ENCODE measurements at places on chromosomes 4 and X.

GRCh38 chrX:9558615-9559014, 93.8 kb downstream of the TBL1X start:
- no peaks in the 10 kb centered on the region for H3K4me1 ChIP-seq
- DNase-seq, result no peak
- H3K27ac ChIP-seq, result no peak overlapping the region
- no peaks in the 10 kb centered on the region for H3K36me3 ChIP-seq
- H3K27me3 ChIP-seq, result no peaks in the 10 kb centered on the region
- no peak overlapping the region for H3K4me3 ChIP-seq

DNA sequence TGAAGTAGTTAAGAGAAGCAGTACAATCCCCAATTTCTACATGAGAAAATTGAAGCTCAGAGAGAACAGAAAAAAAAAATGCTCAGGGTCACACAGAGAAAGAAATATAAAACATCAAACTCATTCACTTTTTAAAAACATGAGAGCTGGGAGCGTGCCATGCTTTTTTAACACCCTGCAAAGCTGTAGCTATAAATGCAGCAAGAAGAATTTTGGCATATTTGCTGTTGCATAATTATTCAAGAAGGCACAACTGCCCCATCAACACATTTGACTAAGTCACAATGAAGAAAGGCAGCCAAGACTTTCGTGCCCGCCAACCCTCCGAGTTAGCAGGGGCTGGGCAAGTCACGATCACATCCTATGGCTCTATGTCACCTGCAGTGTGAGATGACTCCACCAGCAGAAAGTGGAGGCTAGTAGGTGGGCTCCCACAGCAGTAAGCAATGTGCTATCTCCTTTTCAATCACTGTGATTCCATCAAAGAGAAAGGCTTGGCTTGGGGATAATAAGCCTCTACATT, 214.8 kb downstream of the DHX15 start:
- H3K36me3 ChIP-seq, result no peaks in the 10 kb centered on the region
- no peaks in the 10 kb centered on the region for H3K27me3 ChIP-seq
- DNase-seq, result no peak
- H3K4me1 ChIP-seq, result no peaks in the 10 kb centered on the region

DNA sequence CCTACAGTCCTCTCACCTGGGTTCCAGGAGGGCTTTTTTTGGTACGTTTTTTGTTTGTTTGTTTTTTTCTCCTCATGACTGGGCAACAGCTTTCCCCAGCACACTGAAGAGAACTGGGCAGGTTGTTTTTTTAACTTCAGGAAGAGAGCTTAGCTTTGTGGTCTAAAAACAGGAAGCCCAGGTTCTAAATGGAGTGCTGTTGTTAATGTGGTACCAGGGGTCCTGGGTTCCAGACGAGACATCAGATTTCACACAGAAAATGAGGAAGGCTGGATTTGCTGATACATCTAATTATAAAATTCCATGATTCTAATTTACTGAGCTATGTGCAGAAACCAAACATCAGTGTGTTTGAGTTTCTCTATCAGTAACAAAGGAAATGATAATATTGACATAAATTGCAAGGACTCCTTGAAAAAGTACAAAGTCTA, 4.2 kb downstream of the MYOZ2 start:
- no peaks in the 10 kb centered on the region for H3K27me3 ChIP-seq
- H3K27ac ChIP-seq, result no peak overlapping the region
- H3K4me1 ChIP-seq, result no peaks in the 10 kb centered on the region
- DNase-seq, result no peak
- no peak overlapping the region for H3K4me3 ChIP-seq

GRCh38 chr4:54545663-54546424, 111.9 kb upstream of the KIT start:
- H3K27ac ChIP-seq, result no peak overlapping the region
- H3K27me3 ChIP-seq, result no peaks in the 10 kb centered on the region

- DNase-seq, result no peak
- no peak overlapping the region for H3K27ac ChIP-seq
- peaks cover 2% of the 10 kb centered on the region for H3K36me3 ChIP-seq
- no peak overlapping the region for H3K4me3 ChIP-seq
- no peaks in the 10 kb centered on the region for H3K4me1 ChIP-seq
Observed at GRCh38 chr4:113499696-113500095, 261.8 kb downstream of the CAMK2D start.
